GM04504 (cell line): ENCODE measurements at places on chromosomes 16 and 17.

DNA sequence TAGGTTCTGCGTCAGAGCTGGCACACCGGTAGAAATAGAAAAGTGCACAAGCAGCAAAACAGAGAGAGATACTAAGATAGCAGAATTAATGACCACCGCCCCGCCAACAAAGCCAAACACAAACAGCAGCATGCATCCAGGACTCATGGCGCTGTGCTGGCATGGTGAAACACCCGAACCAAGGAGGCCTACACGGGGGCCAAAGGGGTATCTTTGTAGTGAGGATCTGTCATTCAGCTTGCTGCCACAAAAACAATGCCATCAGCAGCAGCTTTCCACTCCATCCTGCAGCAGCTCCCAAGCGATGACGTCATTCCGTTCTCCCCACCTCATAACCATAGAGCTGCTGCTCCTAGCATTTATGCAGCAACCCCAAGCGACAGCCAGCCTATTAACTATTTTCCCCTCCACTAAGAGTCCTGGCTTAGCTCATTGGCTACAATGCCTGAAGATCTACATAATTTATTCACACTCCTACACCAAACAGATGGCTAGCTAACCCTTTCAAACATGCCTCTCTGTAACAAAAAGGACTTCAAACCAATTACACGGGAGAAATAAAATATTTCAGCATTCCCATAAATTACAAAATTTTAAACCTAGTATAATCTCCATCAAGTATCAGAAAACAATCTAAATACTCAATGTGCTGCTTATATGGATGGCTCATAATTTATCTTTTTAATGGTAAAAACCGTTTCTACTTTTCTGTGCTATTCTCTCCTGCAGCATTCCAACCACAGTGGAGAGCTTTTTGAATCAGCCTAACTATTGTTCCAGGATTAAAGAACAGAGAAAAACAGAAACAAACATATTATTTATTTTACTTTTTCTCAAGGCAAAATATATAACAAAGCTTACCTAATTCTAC, 73.9 kb downstream of the SPAG9 start:
- no peak for DNase-seq

- DNase-seq: no peak
Measured at GRCh38 chr17:62611292-62611691, 16.2 kb upstream of the MRC2 start.

GRCh38 chr17:76640550-76641380, 2.8 kb downstream of the ST6GALNAC1 start:
- no peak for DNase-seq

GRCh38 chr16:75095204-75095621, 21.4 kb downstream of the LDHD start:
- no peak for DNase-seq

DNA sequence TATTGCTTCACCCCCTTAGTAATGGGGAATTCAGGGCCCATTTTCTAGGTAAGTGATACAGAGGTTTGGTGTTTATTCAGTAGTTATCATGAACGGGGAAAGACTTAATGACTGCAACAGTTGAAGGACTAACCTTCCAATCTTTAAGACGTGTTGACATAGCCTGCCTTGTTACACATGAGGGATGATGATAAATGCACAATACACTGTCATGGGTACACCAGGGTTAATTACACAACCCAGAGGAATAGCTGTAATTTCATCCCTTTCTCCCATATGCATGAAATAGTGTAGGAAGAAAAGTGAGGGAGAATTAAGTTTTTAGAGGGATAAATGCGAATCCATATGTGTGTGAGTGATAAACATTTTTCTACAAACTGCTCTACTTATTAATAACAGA, 10.7 kb downstream of the MYH4 start:
- DNase-seq: no peak

DNA sequence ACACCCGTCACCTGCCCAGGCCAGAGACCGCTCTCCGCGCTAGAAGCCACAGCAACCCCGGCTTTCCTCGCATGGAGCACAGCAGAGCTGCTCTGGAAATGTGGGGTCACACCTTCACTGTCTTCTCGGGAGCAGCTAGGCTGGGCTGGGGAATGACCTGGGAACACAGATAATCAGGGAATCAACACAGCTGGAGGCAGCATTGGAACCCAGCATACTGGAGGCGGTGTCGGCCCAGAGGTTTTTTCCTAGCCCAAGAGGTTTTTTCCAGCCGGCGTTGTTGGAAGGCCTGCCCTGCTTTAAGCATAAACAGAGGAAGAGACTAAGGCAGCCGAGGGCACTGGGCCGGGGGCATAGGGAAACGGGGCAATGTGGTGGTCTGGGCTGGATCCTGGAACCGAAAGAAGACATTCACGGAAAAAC, 791 bp upstream of the PLD6 start:
- DNase-seq: no peak
